ENCODE measurements at places on chromosomes 13 and 19.

- no peak for DNase-seq
These were observed 13.6 kb upstream of the ZNF14 start for GRCh38 chr19:19746286-19747213.

DNA sequence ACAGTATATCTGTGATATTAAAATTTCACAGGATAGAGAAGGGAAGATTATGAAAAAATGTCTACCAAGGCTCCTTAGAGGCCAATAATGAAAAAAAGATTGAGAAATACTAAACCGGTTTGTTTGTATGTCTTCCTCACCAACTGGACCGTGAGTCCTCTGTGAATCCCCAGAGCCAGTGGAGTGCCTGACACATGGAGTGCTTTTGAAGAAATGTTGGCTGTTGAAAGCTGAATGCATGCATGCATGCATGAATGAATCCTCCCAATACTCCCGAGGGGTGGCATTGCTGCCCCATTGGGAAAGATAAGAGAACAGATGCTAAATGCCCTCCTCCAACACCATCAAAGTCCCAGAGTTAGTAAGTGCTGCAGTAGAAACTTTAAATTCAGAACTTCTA is 152.7 kb upstream of the SERP2 start:
- no peak for DNase-seq

DNA sequence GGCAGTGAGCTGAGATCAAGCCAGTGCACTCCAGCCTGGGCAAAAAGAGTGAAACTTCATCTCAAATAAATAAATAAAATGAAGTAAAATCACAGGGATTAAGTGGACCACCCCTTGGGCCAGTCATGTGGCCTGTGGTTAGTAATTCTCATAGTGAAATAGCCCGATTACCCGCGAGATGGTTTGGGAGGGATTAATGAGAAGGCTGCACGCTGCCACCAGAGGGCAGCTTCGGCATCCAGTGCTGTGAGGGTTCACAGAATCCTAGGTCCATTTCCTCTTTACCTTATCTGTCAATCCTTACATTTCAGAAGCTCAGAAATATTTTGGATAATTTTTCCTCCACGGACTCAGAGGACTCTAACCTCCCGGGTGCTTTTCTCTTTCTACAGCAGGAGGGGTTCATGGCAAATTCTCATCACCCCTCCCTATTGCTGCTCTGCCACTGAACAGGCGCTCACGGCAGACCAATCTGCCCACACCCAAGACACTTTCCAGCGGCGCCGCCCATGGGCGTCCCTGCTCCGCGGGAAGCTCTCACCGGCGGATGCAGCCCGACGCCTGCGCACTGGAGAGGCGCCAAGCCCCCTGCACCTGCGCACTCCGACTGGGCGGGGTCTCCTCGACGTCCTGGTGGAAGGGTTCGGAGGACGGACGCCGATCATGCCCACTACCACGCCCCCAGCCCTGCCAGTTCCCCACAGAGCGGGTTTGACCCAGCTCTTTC is 11.0 kb downstream of the ZNF835 start:
- no peak for DNase-seq

DNA sequence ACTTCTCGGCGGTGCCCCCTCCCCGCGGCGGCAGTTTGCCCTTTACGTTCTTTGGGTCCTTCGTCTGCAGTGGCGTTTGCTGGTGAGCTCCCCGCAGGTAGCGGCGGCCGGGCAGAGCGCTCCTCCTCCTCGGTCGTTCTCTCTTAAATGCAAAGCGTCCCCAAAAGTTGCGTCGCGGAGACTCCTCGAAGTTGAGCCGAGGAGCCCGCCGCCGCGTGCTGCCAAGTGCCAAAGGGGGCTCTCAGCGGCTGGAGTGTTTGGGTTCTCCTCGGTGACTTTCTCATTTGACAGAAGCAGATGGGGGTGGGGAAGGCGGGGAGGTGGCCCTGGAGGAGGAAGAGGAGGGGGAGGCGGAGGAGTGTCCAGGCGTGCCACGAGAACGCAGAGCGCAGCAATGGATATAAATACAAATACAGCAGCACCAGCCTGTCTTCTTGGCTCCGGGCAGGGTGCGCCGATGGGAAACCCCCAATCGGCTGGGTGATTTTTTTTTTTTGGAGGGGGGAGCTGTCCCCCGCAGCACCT is at the start of gene SOX21:
Gene SOX21, minus strand, starts transcription at position 259 of the 525 bp plus-strand sequence. CDS start 496 bp downstream, outside the sequence.
- DNase-seq = no peak

DNA sequence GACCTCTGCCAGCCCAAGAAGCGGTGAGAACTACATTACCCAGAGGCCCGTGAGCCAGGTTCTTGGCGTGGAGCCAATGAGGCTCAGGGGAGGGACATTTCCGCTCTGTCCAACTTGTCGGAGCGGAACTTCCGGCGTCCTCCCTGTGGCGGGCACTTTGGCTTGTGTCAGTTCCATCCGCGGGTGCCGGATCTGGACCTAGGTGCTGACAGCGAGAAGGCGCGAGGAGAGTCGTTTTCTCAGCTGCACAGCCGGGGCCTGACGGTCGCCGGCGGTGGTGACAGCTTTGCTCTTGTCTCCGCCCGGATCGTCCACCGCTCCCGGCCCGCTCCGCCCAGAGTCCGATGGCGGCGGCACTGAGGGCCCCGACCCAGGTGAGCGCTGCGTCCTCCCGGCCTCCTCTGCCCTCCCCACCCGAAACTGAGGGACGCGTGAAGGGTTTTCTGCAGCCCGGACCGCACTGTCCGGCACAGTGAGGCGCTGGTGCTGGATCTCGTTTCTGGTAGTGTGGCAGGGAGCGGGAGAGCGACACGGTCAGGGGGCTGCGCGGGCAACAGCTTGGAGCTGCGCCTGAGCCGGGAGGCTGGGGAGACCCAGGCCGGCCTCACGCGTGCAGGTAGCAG is at the start of gene ZNF530:
Gene ZNF530, plus strand, starts transcription at position 125 of the 623 bp plus-strand sequence. CDS start 4,461 bp downstream, outside the sequence.
- peak; percentile 80 for DNase-seq

- DNase-seq = no peak
These were observed 13.1 kb upstream of the ZNF888 start for GRCh38 chr19:52936151-52936953.

DNA sequence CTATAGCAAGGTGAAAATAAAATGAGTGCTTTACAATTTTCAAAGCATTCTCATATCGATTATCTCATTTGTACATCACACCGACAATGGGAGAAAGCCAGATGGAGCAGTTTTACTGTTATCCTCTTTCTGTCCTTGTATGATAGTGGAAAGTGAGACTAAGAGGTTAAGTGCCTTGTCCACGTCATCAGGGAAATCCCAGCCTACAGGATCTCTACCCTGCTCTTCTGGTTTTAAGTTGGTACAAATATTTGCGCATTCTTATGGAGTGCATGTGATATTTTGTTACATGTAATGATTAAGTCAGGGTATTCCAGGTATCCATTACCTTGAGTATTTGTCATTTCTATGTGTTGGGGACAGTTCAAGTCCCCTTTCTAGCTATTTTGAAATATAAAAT is 12.4 kb upstream of the ENOX1 start:
- DNase-seq = no peak

GRCh38 chr13:93378184-93378583 is 151.6 kb downstream of the GPC6 start:
- no peak for DNase-seq

GRCh38 chr13:73833325-73834070 is 300.7 kb downstream of the KLF12 start:
- DNase-seq = no peak

DNA sequence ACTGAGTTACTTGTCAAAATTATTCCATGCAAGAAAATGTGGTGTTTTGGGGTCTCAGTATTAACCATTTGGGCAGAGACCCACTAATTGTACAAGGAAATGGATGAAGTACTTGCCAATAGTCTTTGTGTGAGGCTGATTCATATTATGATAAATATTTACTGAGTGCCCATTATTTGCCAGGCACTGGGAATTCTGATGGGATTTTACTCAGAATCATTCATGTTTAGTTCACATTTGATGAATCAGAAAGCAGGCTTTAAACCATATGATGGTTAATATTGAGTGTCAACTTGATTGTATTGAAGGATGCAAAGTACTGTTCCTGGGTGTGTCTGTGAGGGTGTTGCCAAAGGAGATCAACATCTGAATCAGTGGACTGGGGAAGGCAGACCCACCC is 66.2 kb upstream of the SOX21 start:
- DNase-seq = no peak

DNA sequence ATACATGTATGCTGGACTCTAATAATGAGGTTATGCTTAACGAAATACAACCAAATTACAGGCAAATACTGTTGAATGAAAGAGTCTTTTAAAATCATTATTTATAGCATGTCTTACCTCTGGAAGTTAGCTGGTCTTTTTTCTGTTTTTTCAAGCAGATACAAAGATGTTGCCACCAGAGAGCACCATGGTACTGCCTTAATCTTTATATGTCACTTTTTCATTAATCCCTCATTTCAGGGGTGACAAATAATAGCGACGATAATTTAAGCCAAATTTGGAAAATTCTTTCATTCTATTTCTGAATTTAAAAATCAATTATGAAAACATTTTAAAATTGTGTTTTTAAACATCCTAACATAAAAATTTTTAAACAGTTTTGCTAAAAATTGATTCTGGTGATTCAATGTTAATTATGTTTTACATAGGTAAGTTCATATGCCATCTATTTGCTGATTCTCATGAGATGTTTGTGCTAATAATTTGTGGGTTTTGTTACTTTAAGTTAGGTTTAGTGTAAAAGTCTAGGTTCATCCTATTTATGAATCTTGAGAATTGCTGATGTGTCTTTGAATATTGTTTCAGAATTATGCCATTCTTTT is 379.3 kb upstream of the SGCG start:
- no peak for DNase-seq

DNA sequence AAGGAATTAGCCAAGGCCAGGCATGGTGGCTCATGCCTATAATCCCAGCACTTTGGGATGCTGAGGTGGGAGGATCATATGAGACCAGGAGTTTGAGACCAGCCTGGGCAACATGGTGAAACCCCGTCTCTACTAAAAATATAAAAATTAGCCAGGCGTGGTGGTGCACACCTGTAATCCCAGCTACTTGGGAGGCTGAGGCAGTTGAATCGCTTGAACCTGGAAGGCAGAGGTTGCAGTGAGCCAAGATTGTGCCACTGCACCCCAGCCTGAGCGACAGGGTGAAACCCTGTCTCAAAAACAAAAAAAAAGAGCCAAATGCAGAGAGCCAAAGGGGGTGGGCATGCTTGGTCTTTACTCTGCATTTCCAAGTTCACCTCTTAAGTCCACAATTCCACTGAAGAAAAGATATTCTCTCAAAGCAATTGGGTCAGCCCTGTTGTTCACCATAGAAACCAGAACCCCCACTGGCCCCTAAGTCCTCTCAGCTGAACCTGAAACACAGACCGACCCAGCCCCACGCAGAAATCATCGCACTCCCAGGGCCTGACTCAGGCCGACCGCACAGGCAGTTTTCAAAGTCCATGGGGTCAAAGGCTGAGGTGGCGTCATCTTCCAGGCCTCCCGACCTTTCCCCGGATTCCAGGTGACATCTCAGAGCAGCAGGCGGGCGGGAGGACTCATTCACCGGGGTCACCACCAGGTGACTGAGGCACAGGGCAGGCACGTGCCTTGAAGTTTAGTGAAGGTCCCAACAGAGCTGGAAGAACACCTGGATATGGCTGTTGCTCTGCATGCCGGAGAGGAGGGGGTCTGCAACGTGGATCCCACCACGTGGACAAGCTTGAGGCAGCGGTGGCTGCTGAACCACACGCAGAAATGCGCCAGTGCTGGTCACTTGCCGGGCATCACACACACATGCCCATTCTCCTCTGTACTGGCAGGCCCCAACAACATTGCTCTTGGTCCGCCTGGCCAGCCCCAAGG is 33.1 kb downstream of the SLC25A42 start:
- DNase-seq = no peak

DNA sequence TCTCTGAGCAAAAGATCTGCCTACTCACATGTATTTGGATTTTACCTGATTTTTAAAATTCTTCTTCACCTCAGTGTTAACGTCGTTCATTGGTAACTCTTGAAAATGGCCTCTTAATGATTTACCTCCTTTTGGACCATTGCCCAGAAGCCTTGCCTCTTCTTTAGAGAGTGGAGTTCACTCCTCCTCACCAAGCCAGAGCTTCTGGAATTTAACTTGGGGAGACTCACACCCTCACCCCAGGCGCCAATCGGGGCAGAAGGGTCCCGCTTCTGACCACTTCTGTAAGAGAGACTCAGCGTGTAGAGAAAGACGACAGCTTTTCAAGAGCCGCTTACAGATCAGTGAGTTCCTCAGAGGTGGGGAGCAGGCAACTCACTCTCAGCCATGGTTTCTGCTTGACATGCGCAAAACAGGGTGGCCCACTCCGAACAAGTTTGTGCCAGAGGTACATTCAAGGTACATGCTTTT is 2.7 kb downstream of the PNMA8C start:
- DNase-seq = no peak

GRCh38 chr19:50967929-50968715 is 1.3 kb downstream of the KLK6 start:
- DNase-seq = no peak

- no peak for DNase-seq
These were observed 9.9 kb upstream of the RCBTB2 start for GRCh38 chr13:48542581-48543341.

DNA sequence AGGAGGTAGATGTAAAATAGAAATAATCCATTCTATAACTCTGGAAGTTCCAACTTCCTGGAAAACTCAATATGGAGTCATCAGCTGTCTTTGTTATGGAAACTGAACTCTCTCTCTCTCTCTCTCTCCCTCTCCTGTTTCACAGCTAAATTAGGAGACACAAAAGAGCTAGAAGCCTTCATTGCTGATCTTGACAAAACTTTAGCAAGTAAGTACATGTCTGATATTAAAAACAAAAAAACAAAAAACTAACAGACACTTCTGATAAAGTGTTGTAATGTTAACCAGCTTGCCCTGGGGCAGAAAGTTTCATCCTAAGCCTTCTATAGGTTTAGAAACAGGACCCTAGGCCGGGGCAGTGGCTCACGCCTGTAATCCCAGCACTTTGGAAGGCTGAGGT is 11.3 kb downstream of the RGCC start:
- no peak for DNase-seq

GRCh38 chr13:106234636-106235035 is 300.8 kb downstream of the EFNB2 start:
- DNase-seq = no peak

GRCh38 chr13:74040200-74040599 is 94.0 kb downstream of the KLF12 start:
- no peak for DNase-seq

DNA sequence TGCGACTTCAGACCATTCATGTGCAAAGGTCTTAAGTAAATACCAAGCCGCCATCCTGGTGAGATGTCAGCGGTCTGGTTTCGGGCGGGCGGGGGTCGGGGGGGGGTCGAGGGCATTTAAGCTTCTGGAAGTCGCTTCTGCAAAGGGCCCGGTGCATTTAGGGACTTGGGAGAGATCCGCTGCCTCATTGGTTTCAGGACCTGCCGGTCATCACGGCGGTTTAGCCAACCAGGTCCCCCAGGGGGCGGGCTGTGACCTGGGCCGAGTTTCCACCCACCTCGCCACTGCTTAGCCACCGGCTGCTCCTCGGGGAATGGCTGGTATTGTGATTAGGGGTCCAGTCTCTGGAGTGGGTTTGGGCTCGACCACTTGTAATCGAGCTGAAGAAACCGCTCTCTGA is 7.8 kb downstream of the ANKLE1 start:
- DNase-seq = peak; percentile 60

DNA sequence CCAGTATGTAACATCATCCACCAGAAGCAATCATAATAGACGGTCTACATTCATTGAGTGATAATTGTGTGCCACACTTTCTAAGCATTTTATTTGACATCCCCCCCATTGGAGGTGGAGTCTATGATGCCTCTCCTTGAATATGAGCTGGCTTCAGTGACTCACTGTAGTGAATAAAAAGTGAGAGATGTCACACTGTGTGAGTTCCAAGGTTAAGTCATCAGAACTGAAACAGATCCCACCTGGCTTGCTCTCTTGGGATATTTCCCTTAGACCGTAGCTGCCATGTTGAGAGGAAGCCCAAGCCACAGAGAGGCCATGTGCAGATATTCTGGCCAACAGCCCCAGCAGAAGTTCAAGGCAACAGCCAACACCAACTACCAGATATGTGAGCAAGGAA is 12.6 kb downstream of the RTBDN start:
- DNase-seq = no peak
